ENCODE measurements at places on chromosomes 1 and 21. TPM values are rescaled to one million over a fixed set of nuclear protein-coding genes. Genes with fewer than 3 reads are reported as not detected.

Gene HIPK1
- 42.2 TPM for total RNA-seq

Gene PALMD
- not detected for total RNA-seq

Gene PATJ
- total RNA-seq: 12.8 TPM

Gene C1orf87
- not detected for total RNA-seq

Gene KCNJ9
- total RNA-seq: 0.05 TPM

Gene TFF1
- not detected for total RNA-seq

Gene SUSD4
- total RNA-seq: 2.2 TPM

Gene DNAI4
- 3.6 TPM for total RNA-seq

Gene TEDDM1
- total RNA-seq: not detected

Gene COL8A2
- total RNA-seq: 0.05 TPM

Gene HAO2
- total RNA-seq: not detected

Gene PDE4DIP
- 21.9 TPM for total RNA-seq

Gene FHL3
- total RNA-seq: 23.8 TPM

Gene DEPDC1
- 24.3 TPM for total RNA-seq

Gene RTCA
- total RNA-seq: 53.0 TPM

Gene TRAF3IP3
- total RNA-seq: 138 TPM

Gene ASPM
- 47.8 TPM for total RNA-seq

Gene VWA1
- total RNA-seq: 0.78 TPM

Gene KRTAP12-1
- not detected for total RNA-seq

Gene TMEM201
- 14.6 TPM for total RNA-seq

Gene FHAD1
- total RNA-seq: 0.53 TPM

Gene MAP3K21
- total RNA-seq: 3.1 TPM

Gene ZMYND12
- 0.64 TPM for total RNA-seq

Gene OR2T3
- total RNA-seq: not detected

Gene MYCL
- total RNA-seq: 0.11 TPM

Gene PTGS2
- total RNA-seq: 1.1 TPM

Gene SLC26A9
- not detected for total RNA-seq

Gene NIBAN1
- 18.6 TPM for total RNA-seq

Gene CFHR1
- not detected for total RNA-seq

Gene LCE6A
- total RNA-seq: not detected

Gene RPE65
- total RNA-seq: not detected

Gene CA6
- not detected for total RNA-seq

Gene CD244
- 0.25 TPM for total RNA-seq

Gene SMCP
- total RNA-seq: not detected

Gene KNCN
- not detected for total RNA-seq

Gene TSPAN1
- total RNA-seq: not detected

Gene EPHA8
- not detected for total RNA-seq

Data from activated CD4-positive, alpha-beta T cell treated with anti-CD3 and anti-CD28 coated beads for 36 hours (primary cell).